ENCODE measurements at places on chromosomes 5 and 9.

DNA sequence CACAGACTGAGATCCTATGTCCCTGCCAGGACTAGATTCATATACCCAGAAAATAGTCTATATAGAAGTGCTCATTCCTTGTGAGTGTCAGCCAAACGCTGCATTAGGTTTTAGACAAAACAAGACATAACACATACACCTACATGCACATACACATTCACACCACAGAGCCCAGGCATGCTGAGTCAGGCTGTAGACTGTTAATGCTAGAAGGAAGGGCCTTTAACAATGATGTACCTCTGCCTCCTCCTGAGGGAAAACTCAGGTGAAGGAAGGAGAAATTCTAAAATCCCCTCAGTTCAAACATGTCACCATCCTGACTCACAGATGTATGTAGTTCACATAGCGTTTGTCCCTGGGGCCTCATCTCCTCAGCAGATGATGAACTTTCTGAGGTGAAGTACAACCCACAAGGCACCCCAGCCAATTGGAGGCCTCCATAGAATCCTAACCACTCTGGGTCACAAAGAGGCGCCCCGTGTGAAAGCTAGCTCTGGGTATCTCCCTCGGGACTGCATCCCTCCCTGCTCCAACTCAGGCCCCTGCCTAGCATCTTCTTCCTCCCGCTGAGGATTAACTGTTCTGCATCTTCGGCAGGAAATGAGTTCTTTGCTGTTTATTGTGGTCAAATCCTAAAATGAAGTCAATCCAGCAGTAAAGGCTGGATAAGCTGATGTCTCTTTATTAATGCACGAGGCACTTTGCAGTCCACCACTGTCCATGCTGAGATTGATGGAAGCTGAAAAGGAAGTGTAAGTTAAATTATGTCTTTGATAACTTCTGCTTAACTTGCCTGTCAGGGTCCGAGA lies 40.8 kb upstream of the FSTL4 start:
- DNase-seq, result no peak
- H3K4me3 ChIP-seq, result no peak overlapping the region
- H3K4me1 ChIP-seq, result no peaks in the 10 kb centered on the region
- no peak overlapping the region for H3K27ac ChIP-seq
- peaks cover 3% of the 10 kb centered on the region for H3K27me3 ChIP-seq
- no peaks in the 10 kb centered on the region for H3K36me3 ChIP-seq

DNA sequence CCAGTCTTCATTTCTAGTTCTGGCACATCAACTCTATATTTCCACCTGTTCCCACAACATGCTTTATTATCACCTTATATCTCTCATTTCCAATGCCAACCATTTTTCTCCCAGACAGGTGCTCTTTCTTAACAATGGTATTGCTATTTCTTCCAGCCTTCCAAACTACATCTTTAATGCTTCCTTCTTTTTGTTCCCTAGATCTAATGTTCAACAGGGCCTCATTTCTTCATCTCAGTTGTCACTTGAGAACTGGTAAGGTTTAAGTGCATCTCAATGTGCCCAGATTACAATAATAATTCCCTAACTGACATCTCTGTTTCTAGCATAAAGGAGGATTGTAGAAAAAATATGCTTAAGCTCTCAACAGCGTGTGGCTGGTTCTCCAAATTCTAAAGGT lies 272.6 kb downstream of the COX7C start:
- DNase-seq, result no peak
- no peaks in the 10 kb centered on the region for H3K4me1 ChIP-seq

DNA sequence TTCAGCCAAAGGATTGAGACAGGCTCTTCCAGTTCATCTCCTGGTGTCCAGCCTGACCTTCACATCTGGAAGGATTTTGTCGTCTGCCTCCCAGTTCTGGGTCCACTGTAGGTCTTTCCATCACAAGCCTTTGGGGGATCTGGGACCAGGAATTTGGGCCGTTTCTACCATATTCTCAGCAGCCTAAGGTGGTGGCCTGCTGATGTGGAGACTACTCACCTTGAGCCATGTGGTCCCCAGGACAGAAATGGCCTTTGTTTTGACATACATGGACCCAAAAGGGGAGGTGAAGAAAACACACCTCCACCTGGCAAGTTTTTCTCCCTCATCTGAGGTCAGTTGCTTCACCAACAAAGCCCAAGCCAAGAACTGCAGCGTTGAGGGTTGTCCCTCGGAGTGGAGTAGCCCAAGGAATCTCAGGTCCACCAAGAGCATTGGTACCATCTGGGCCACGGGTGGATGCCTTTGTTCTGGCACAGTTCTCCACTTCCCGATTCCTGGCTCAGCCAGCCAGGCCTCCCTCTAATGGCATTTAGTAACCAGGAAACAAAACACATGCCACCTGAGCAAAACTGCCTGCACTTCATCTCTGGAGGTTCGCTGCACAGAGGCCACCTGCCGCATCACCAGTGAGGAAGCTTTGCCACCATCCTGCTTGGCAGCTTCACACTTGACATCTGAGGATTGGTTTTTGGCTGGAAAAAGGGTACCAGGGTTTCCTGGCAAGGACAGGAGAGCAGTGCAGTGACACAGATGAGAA lies 24.7 kb downstream of the AMBP start:
- H3K4me1 ChIP-seq, result no peaks in the 10 kb centered on the region
- H3K36me3 ChIP-seq, result peaks cover 6% of the 10 kb centered on the region
- no peak overlapping the region for H3K27ac ChIP-seq
- H3K4me3 ChIP-seq, result no peak overlapping the region
- no peaks in the 10 kb centered on the region for H3K27me3 ChIP-seq

GRCh38 chr5:109516390-109516789 lies 106.6 kb upstream of the PJA2 start:
- H3K4me1 ChIP-seq, result no peaks in the 10 kb centered on the region
- no peak overlapping the region for H3K27ac ChIP-seq
- H3K36me3 ChIP-seq, result no peaks in the 10 kb centered on the region
- DNase-seq, result no peak
- H3K27me3 ChIP-seq, result no peaks in the 10 kb centered on the region

GRCh38 chr9:135525241-135526088 lies 4.2 kb downstream of the LCN1 start:
- H3K4me3 ChIP-seq, result no peak overlapping the region
- no peaks in the 10 kb centered on the region for H3K36me3 ChIP-seq
- peak; percentile 51 for DNase-seq
- H3K4me1 ChIP-seq, result no peaks in the 10 kb centered on the region

GRCh38 chr9:96621618-96622017 lies 2.0 kb upstream of the CDC14B start:
- H3K4me3 ChIP-seq, result no peak overlapping the region
- no peaks in the 10 kb centered on the region for H3K4me1 ChIP-seq
- DNase-seq, result no peak
- no peak overlapping the region for H3K27ac ChIP-seq

- no peaks in the 10 kb centered on the region for H3K27me3 ChIP-seq
- H3K36me3 ChIP-seq, result no peaks in the 10 kb centered on the region
- H3K27ac ChIP-seq, result no peak overlapping the region
- no peaks in the 10 kb centered on the region for H3K4me1 ChIP-seq
- DNase-seq, result no peak
Observed at GRCh38 chr5:83844449-83845068, 123.9 kb upstream of the HAPLN1 start.

- no peaks in the 10 kb centered on the region for H3K27me3 ChIP-seq
- H3K36me3 ChIP-seq, result no peaks in the 10 kb centered on the region
Observed at GRCh38 chr5:168916266-168916665, 337.1 kb upstream of the PANK3 start.

DNA sequence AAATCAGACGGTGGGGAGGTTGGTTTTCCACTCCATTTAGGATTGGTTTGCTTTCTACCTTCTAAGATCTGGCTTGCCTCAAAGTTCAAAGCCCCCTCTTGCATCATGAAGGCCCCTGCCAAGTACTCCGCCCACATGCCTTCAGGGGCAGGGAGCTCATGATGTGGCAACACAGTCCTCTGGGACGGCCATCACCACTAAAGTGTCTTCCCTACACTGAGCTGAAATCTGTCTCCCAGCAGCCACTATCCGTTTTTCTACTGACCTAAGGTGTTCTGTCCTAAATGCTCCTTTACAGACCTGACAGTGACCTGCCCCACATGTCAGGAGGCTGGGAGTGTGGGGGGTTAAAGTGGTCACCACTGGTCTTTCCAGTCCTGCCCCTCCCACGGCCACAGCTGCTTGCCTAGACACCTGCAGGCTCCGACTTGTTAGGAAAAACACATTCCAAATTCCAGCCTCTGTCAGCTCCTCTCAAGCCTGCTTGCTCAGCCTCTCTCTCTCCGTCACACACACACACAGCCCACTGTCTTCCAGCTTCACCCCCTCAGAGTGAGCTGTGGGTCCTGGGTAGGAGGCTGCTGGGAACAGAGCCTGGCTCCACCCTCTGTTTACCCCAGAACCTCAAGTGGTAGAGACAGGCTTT lies 44.9 kb downstream of the SHB start:
- peaks cover 78% of the 10 kb centered on the region for H3K4me1 ChIP-seq
- H3K27ac ChIP-seq, result peak overlapping the region; percentile 98
- peak; percentile 94 for DNase-seq
- H3K36me3 ChIP-seq, result no peaks in the 10 kb centered on the region
- H3K4me3 ChIP-seq, result no peak overlapping the region
- H3K27me3 ChIP-seq, result no peaks in the 10 kb centered on the region

GRCh38 chr5:176590035-176590717 lies 19.8 kb downstream of the GPRIN1 start:
- DNase-seq, result no peak
- H3K27me3 ChIP-seq, result no peaks in the 10 kb centered on the region
- H3K36me3 ChIP-seq, result no peaks in the 10 kb centered on the region
- no peak overlapping the region for H3K4me3 ChIP-seq

- H3K4me1 ChIP-seq, result peaks cover 46% of the 10 kb centered on the region
- no peak for DNase-seq
- H3K36me3 ChIP-seq, result no peaks in the 10 kb centered on the region
Observed at GRCh38 chr5:34584165-34584564, 72.0 kb upstream of the RAI14 start.

DNA sequence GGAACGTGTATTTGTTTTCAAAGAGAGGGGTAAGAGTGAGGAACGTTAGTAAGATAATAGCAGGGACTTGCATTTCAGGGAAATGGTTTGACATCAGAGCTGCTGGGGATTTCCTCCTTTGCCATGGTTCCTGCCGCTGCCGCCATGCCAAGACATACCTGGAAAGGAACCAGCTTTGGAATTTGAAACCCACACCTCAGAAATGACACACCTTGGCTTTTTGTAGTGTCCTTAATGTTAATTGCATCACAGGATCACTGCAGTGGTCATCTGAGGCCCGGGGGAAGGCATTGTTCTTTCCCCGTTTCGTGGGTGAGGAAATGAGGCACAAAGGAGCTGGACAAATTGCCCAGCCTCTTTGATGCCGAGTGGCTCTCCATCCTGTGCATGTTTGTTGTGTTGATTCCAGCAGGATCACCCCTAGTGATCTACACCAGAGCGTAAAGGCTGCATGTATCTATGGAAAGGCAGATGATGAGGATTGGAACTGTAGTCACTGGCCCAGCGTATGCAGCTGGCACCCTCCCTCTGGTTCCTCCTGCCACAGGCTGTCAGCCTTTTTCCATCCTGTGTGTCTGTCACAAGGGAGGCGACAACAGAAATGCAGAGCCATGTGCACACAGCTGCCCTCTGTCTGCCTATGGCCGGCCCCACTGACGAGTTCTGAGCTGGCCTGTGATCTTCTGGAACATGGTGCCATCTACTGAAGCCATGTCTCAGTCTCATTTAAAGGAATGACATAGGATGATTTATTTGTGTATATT lies 37.8 kb downstream of the SLC46A2 start:
- no peak overlapping the region for H3K4me3 ChIP-seq
- no peaks in the 10 kb centered on the region for H3K4me1 ChIP-seq

DNA sequence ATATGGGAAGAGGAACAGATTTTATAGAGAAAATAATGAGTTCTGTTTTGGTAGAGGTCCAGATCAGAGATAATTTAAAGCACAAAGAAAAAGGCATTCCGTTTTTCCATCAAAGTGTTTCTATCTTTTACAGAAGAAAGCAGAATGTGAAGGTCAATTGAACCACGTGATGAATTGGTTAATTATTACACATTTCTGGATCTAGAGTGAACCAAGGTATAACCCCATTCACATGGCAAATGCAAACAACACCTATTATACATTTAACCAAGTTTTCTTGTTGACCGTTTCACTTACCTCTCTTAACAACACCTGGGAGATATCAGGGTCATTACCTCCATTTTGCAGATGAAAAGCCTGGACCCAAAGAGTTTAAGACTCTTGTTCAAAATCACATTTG lies 34.9 kb upstream of the ZNF462 start:
- no peak overlapping the region for H3K4me3 ChIP-seq
- H3K4me1 ChIP-seq, result no peaks in the 10 kb centered on the region
- no peaks in the 10 kb centered on the region for H3K36me3 ChIP-seq

DNA sequence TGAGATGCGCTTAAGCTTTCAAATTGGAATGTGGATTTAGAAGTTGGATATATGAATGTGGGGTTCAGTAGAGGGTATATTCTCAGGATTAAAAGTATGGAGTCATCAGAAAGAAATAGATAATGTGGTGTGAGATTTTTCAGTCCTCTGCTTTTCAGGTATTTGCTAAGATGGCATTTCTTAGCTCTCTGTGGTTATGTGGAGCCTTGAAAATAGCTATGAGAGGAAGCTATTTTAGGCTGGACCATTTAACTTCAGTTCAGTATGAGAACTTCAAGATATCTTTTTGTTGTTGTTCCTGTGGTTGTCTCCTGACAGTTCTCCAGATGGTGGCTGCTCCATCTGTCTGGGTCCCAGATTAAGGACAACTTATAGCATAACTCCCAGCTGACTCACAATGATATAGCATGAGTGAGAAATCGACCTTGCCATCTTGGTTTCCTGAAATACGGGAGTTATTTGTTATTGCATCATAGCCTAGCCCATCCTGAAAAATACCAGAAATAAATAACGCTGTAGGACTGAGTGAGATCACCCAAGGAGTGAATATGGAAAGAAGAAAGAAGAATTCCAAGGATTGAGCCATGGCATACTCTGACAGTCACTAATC lies 461.5 kb downstream of the ANXA1 start:
- no peak overlapping the region for H3K4me3 ChIP-seq
- H3K27ac ChIP-seq, result no peak overlapping the region

- no peak overlapping the region for H3K4me3 ChIP-seq
- H3K4me1 ChIP-seq, result no peaks in the 10 kb centered on the region
- H3K36me3 ChIP-seq, result no peaks in the 10 kb centered on the region
- H3K27me3 ChIP-seq, result no peaks in the 10 kb centered on the region
- no peak overlapping the region for H3K27ac ChIP-seq
Observed at GRCh38 chr5:139968547-139969261, 74.4 kb downstream of the NRG2 start.

DNA sequence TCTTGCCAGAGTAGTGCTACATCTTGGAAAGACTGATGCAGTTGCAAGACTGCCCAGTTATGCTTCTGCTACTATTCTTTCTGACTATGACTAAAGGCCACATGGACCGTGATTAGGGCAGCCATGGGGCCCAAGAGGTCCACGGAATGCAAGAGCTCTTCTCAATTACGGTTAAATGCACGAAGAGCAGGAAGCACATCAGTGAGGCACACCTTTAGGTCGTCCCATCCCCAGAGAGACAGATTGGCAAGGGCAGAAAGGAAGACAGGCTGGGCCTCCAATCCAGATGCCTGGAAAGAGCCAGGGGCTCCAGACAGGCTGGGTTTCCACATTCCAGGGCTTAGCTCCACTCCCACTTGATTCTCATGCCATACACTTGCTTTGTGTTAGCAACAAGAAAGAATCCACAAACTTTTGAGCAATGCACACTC lies 132.3 kb upstream of the SLIT3 start:
- DNase-seq, result no peak
- no peak overlapping the region for H3K4me3 ChIP-seq
- peaks cover 14% of the 10 kb centered on the region for H3K4me1 ChIP-seq

- peaks cover 26% of the 10 kb centered on the region for H3K27me3 ChIP-seq
- H3K27ac ChIP-seq, result no peak overlapping the region
- no peaks in the 10 kb centered on the region for H3K4me1 ChIP-seq
- DNase-seq, result peak; percentile 55
Observed at GRCh38 chr5:1747079-1747802, 52.4 kb downstream of the MRPL36 start.

GRCh38 chr9:37769306-37769705 lies 15.6 kb downstream of the EXOSC3 start:
- H3K27me3 ChIP-seq, result no peaks in the 10 kb centered on the region
- H3K36me3 ChIP-seq, result peaks cover 50% of the 10 kb centered on the region
- H3K4me3 ChIP-seq, result no peak overlapping the region
- no peaks in the 10 kb centered on the region for H3K4me1 ChIP-seq
- no peak overlapping the region for H3K27ac ChIP-seq

All from RWPE2 (cell line).